ENCODE measurements at places on chromosomes 6 and 20.

GRCh38 chr20:3364323-3365013 is 43.0 kb downstream of the DNAAF9 start:
- no peak for DNase-seq

DNA sequence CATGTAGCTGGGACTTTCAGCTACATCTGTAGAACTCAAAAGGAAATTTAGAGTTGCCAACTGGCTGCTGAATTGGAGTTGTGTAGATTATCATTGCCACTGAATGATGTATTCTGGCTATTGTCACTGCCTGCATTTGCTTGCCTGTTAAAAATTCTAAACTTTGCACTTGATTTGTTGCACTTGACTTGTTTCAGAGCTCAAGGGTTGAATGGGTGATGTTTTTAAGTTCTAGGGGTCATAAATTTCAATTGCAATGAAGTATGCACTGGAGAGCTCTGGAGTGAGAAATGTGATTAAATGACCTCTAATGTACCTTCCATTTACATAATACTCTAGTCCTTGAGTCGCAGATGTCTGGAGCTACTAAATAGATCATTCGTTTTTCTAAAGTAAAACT is 102.4 kb downstream of the TNFRSF21 start:
- no peak for DNase-seq

DNA sequence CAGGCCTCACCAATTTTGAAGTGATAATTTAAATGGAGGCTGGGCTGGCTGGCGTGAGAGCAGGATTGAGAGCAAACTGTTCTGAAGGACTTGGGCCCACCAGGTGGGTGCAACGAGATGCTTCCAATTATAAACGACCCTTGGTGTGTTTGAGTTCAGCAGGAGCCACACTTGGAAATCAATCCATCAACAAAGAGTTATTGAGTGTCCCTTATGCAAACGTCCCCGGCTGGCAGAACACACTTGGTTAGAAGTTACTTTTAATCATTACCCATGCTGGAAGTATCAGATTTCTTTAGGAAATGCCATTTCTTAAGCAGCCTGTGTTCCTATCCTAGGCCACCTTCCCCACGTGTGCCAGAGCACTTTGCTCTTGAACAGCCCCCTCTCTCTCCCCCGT is 37.8 kb upstream of the ZNF831 start:
- DNase-seq, result no peak

- DNase-seq, result no peak
These were observed 277.9 kb upstream of the TCF21 start for GRCh38 chr6:133610971-133611370.

DNA sequence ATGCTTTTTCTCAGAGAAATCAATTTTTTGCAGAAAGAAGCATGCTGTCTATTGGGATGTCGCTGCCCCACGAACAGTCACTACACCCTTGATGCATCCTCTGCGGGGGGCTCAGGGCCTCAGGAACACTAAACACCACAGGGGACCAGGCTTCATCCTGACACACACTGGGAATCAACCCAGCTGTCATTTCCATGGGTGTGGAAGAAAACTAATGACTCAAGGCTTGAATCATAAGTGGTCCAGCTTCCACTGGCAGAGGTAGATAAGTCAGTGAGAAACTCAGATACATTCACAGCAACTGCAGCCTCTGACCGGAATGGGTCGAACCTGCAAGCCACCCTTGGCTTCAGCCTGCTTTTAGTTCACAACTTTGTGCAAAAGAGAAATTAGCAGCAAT is 81.3 kb upstream of the SPTLC3 start:
- DNase-seq, result no peak

DNA sequence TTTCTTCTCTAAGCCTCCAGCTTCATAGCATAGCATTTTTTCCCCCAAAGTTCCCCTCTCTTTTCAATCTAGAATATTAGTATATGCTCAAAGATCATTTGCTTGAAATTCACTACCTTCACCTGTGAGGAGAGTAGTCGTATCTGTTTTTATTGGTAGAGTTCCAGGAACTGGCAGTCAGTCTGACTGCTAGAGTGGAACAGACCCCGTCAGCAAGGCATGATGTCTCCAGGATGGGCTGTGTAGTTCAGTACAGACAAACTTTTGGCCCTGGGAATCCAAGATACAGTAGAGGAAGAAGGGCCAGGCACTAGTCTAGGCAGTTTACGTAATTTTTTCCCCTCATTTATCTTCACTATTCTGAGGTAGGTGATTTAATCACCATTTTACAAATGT is 29.1 kb downstream of the RALY start:
- no peak for DNase-seq

DNA sequence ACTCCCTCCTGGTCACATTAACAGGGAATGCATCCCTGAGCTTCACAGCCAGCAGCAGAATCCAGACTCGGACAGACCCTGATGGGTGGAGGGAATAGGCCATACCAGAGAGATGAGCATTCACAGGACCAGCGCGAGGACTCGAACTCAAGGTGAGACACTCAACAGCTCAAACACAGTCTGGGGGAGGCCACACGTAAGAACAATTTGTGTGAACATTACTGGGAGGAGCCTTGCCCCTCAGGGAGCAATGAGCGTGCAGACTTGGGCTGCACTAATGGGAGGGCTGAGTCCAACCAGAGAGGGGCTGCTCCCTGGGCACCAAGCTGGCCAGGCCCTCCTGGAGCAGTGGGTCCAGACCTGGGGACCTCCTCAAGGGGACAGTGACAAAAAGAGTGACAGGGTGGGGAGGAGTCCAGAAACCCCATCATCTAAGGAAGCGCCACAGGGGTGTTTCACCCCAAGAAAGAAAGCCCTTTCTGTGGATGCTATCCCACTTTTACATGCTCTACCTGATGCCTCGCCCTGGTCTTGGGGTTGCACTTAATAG is 118.4 kb downstream of the MRPL14 start:
- no peak for DNase-seq

GRCh38 chr6:144653885-144654505 is 368.9 kb downstream of the UTRN start:
- DNase-seq, result no peak

DNA sequence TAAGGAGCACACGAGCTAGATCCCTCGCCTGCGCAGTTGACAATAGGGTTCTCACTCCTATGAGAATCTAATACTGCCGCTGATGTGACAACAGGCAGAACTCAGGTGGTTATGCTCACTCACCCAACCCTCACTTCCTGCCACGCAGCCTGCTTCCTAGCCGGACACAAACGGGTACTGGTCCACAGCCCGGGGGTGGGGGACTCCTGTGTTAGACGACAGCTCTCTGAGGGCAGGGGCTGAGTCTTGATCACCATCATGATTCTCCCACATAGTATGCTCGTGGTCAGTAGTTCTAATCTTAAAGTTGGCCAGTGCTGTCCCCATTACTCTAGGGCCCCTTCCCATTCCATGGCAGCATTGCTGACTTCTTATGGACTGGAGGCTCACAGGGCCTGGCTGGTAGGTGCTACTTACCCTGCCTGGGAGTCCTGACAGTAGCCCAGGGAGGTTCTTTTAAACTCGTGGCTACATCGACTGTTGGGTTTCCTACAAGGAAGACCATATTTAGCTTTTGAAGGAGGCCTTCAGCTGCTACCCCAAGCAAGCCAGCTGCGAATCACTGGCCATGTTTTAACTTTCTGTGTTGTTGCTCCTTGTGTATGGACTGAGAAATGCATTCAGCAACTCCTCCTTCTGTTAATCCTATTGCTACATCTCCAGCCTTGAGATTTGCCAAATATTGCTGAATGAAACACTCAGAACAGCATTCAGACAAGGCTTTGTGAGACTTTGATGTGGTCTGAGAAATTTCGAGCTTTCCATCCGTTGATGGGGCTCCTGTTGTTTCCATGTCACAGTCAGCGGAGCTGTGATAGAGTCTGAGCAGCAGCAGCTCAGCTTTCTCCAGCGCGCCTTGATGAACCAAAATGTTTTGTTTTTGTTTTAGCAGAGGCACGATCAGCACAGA is 300.3 kb downstream of the NRN1 start:
- DNase-seq, result no peak

DNA sequence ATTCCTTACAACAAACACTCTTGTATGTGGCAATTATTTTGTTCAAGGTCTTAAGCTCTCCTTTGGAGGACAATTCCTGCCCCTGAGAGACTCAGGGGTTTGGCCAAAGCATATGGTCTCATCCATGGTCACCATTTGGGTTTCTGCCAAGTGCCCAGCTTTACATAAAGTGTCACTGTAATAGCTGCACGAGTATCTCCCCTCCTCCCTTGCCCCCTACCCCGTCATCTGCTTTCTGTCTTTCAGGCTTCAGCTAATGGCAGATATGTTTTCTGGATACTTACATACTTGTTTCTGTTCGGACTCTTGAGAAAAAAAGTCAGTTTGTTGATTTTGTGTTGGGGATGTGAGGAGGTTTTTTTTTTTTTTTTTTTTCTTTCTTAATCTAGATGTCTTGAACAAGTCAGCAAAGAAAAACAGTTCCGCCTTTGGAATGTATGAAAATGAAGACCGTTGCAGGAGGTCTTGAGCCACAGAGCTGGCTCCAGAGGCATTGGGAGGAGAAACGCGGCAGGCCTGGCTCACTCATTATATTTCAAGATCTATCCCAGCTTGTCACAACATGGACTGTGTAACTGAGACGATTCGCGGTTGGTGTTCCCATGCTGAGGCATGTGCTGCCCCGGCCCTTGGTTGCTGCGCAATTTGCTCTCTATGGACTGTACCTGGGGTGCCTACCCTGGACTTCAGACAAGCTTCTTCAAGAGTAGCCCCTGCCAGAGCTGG is 32.6 kb upstream of the STX16 start:
- no peak for DNase-seq

DNA sequence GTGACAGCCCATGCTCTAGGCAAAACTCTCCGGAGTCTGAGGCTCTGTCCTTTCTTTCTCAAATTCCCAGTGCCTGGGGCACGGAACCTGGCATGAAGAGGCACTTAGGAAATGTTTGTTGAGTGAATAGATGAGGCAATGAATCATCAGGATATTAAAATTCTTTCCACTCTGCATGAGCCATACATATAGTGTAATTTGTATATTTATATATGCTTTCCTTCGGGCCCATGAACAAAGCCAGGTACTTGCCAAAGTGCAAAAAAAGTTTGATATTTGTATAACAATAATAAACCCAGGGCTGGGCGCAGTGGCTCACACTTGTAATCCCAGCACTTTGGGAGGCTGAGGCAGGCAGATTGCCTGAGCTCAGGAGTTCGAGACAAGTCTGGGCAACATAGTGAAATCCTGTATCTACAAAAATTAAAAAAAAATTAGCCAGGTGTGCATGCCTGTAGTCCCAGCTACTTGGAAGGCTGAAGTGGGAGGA is 212.3 kb upstream of the ZNF217 start:
- DNase-seq, result no peak

- no peak for DNase-seq
These were observed 40.7 kb downstream of the PREX1 start for GRCh38 chr20:48786951-48787705.

GRCh38 chr6:7777074-7777473 is 51.2 kb downstream of the BMP6 start:
- no peak for DNase-seq

- DNase-seq, result no peak
These were observed 22.3 kb downstream of the DNMT3B start for GRCh38 chr20:32784369-32785080.

GRCh38 chr20:24309596-24309995 is 159.8 kb upstream of the SYNDIG1 start:
- no peak for DNase-seq

DNA sequence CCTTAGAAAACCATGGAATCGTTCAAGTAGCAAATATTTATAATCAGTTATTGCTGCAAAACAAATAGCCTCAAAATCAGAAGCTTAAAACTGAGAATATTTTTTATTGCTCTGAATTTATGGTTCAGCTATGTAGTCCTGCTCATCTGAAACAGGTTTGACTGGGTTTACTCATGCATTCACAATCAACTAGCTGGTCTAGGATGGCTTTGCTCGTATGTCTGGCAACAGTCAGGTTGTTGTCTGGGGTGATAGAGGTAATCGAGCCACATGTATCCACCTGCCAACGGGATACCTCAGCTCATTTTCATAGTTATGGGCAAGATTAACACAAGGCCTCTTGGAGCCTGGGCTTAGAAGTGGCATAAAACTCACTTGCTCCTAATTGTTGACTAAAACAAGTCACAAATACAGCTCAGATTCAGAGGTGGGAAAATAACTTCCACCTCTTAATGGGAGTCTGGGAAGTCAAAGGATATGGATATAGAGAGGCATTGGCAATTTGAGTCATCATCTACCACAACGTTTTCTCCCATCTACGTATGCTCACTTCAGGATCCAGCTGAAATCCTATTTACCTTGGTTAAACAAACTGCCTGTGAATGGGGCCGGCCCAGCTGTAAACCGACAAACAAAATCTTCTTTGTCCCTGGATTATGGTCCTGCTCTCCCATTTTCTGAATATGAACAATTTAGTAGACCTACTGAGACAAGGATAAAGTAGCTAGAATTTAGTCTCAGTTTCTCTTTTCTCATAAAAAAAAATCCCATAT is 54.5 kb upstream of the TENT5A start:
- no peak for DNase-seq

- DNase-seq, result no peak
These were observed 6.9 kb upstream of the NSFL1C start for GRCh38 chr20:1473246-1474220.

DNA sequence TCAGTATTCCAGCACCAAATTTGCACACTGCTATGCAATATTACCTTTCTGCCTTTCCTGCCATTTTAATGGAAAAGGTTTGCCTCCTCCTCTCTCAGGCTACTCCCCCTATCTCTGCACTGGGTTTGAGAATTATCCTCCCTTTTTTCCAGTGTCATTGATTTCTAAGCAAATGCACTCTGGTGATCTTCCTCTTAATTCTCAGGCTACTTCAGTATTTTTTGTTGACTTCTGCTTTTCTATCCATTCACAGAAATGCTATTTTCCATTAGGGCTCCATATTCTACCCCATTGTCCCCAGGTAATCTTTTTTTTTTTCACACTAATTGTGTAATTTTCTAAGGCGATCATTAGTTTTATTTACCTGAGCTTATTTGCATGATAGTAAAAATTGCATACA is 144.0 kb downstream of the GJA1 start:
- no peak for DNase-seq

- DNase-seq, result no peak
These were observed 489.5 kb downstream of the CBLN4 start for GRCh38 chr20:55515832-55516231.

DNA sequence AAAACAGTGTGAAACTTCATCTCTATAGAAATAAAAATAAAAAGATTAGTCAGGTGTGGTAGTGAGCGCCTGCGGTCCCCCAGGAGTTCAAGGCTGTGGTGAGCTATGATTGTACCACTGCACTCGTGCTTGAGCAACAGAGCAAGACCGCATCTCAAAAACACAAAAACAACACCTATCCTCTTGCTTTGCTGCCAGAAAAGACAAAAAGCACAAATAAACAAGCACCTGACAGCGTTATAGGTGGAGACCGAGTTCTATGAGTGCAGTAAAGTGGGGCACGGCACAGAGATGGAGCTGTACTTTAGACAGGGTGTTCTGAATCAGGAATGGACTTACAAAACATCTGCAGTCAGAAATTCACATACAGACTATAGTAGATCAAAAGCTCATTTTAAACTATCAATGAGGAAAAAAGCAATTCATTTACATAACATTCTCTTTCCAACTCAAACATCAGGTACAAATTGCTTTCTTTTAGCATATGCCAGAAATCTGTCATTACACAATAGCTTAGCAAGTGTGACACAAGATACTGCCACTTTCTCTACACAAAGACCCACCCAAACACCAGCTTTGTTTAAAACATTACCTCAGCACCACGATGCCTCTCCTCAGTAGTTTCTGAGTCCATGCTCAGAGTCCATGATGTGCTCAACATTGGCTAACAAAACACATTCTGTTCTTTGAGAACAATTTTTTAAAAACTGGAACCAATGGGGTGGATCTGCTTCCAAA is 10.1 kb downstream of the EZR start:
- no peak for DNase-seq
